ENCODE measurements at places on chromosomes 4 and X. TPM values are rescaled to one million over a fixed set of nuclear protein-coding genes. Genes with fewer than 3 reads are reported as not detected.

The ATOH1 gene
- total RNA-seq: not detected

The RGN gene
- 2.9 TPM for total RNA-seq

The GPR50 gene
- total RNA-seq: not detected

The MSANTD1 gene
- 0.33 TPM for total RNA-seq

The SHROOM2 gene
- total RNA-seq: 0.75 TPM

The DCAF8L2 gene
- not detected for total RNA-seq

The GYPA gene
- not detected for total RNA-seq

The SLIT2 gene
- 97.5 TPM for total RNA-seq

The SOD3 gene
- 5.2 TPM for total RNA-seq

The F8A3 gene
- total RNA-seq: not detected

The ATP2B3 gene
- total RNA-seq: under 0.01 TPM

The KLHL13 gene
- total RNA-seq: 6.0 TPM

The IGBP1 gene
- total RNA-seq: 50.7 TPM

The UGT2B15 gene
- total RNA-seq: not detected

The LDOC1 gene
- total RNA-seq: 4.1 TPM

The AWAT1 gene
- not detected for total RNA-seq

The PRSS12 gene
- 21.4 TPM for total RNA-seq

The SLC30A9 gene
- total RNA-seq: 104 TPM

The OCRL gene
- 22.5 TPM for total RNA-seq

The SMPX gene
- not detected for total RNA-seq

The LARP7 gene
- total RNA-seq: 25.5 TPM

The FRG2 gene
- total RNA-seq: not detected

The HSFX3 gene
- total RNA-seq: not detected

All from uterine smooth muscle cell (primary cell).